Activated B cell treated with CpG ODN at 0.5 μM for 24 hours (primary cell): ENCODE measurements at places on chromosomes 1 and 21. TPM values are rescaled to one million over a fixed set of nuclear protein-coding genes. Genes with fewer than 3 reads are reported as not detected.
A peak's percentile ranks its signal among the peaks of the same experiment; 100 is the strongest.

The ADPRS gene
- total RNA-seq, result 23.0 and 23.9 TPM in 2 replicates

The SLC16A4 gene
- total RNA-seq, result 0.89 and 1.3 TPM in 2 replicates

DNA sequence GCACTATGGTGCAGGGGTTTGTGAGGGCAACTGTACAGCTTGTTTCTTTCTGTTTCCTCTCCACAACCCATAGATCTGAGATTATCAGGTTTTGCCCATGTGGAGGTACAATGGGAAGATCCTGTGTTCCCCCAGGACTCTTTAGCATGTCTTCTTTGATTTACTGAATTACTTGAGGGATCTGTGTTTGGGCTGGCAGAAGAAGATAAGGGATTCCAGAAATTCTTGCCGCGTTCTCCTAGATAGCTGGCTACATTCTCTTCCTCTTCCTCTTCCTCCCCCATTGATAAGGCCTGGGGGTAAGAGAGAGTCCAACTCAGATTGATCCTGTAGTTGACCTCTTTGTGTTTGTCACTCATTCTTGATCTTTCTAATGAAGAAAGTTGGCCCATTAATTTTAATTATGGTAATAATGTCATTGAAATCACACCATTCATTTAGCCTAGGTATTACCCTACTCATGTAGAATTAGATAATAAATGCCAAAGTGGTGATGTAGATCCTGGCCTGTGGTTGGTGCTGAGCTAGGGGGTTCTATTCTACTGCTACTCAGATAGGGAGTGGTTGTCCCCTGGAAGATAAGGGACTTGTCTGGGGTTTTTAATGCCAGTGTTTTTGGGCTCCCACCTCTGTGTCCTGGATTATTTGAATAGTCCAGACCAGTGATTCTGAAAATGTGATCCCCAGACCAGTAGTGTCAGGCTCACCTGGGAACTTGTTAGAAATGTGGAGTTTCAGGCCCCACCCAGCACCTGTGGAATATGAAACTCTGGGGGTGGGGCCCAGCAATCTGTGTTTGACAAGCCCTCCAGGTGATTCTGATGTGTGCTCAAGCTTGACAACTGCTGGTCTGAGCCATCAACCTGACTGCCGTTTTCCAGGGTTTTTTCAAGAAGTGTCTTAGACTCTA, 122.2 kb downstream of the NOS1AP start:
- H3K27ac ChIP-seq, result no peak overlapping the region
- H3K27me3 ChIP-seq, result peaks cover 8% of the 10 kb centered on the region
- H3K36me3 ChIP-seq, result no peaks in the 10 kb centered on the region
- no peak for DNase-seq
- H3K4me3 ChIP-seq, result no peak overlapping the region

DNA sequence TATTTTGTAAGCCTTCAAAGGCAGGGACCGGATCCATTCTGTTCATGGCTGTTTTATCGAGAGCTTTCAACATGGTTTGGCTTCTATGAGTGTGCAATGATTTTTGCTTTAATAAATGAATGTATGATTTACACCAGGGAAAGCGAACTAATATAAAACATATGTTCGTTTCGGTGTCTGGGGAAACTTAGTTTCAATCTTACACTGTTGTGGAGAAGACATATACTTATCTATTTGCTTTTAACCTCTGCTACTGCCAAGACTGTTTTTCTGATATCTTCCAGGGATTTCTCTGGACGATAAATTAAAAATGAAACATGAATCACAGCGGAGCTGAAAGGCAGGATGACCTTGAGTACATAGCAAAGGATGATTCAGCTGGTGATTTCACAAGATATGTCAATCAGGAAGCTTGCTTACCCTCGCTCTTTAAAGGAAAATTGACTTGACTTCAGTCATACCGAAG, 14.7 kb upstream of the CYYR1 start:
- H3K4me3 ChIP-seq, result no peak overlapping the region
- H3K27me3 ChIP-seq, result no peaks in the 10 kb centered on the region
- no peaks in the 10 kb centered on the region for H3K4me1 ChIP-seq
- no peaks in the 10 kb centered on the region for H3K36me3 ChIP-seq
- H3K27ac ChIP-seq, result no peak overlapping the region
- no peak for DNase-seq

DNA sequence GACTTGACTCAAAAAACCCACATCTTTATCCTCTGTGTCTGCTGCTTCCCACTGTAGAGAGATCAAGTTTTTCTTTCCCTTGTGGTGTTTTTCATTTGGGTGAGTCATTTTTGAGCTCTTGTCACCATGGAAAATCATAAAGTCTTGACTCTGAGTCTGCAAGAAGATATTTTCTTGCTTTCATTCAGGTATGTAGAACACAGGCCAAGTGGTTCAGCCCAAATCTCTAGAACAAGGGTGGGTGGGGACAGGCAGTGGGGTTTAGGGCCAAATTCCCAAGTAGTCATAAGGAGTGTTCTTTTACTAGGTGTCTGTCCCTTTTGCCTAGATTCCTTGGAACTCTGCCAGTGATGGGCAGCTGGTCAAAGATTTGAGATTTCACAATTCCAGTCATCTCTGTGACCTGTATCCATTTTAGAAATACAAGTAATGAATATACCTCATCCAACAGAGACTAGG, 21.5 kb upstream of the ARHGAP29 start:
- no peak overlapping the region for H3K27ac ChIP-seq
- no peaks in the 10 kb centered on the region for H3K36me3 ChIP-seq
- peaks cover 1% of the 10 kb centered on the region for H3K27me3 ChIP-seq
- no peak overlapping the region for H3K4me3 ChIP-seq
- DNase-seq, result no peak

The RBBP5 gene
- total RNA-seq, result 16.3 and 19.7 TPM in 2 replicates

The CLDN17 gene
- total RNA-seq, result not detected in 2 replicates

- H3K36me3 ChIP-seq, result peaks cover 18% of the 10 kb centered on the region
- H3K27me3 ChIP-seq, result no peaks in the 10 kb centered on the region
- peak overlapping the region; percentile 90 for H3K4me3 ChIP-seq
- H3K27ac ChIP-seq, result peak overlapping the region; percentile 84
- DNase-seq, result no peak
Measured at GRCh38 chr1:172442843-172443565, 865 bp downstream of the PIGC start.

- H3K27ac ChIP-seq, result no peak overlapping the region
- H3K27me3 ChIP-seq, result no peaks in the 10 kb centered on the region
- H3K4me3 ChIP-seq, result no peak overlapping the region
- H3K4me1 ChIP-seq, result peaks cover 46% of the 10 kb centered on the region
- no peak for DNase-seq
- H3K36me3 ChIP-seq, result no peaks in the 10 kb centered on the region
Measured at GRCh38 chr1:93620841-93621210, 60.8 kb downstream of the BCAR3 start.

- no peaks in the 10 kb centered on the region for H3K27me3 ChIP-seq
- peaks cover 38% of the 10 kb centered on the region for H3K36me3 ChIP-seq
- H3K4me1 ChIP-seq, result no peaks in the 10 kb centered on the region
- H3K27ac ChIP-seq, result no peak overlapping the region
- no peak for DNase-seq
Measured at GRCh38 chr21:26050857-26051256, 119.7 kb downstream of the APP start.

DNA sequence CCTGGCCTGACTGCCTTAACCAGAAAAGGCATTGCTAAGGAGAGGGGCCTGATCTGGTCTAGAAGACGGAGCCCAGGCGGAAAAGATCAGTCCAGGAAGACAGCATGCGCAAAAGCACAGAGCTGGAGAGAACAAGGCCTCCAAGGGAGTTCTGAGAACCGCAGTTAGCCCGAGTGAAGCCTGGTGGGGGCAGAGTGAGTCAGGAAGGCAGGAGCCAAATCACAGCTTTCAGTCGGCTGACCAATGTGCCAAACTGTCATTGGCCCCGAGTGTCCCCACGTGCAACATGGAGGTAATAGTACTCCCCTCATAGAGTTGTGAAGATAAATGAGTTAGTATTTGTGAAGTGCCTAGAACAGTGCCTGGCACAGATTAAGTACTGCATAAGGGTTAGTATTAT, 1.2 kb upstream of the TSPAN2 start:
- H3K4me1 ChIP-seq, result peaks cover 11% of the 10 kb centered on the region
- no peaks in the 10 kb centered on the region for H3K36me3 ChIP-seq
- DNase-seq, result no peak
- H3K27ac ChIP-seq, result no peak overlapping the region
- H3K4me3 ChIP-seq, result peak overlapping the region; percentile 86

- no peaks in the 10 kb centered on the region for H3K36me3 ChIP-seq
- H3K4me1 ChIP-seq, result peaks cover 6% of the 10 kb centered on the region
- peak; percentile 72 for DNase-seq
Measured at GRCh38 chr1:206864939-206865671, at the start of gene IL20. Gene IL20 (plus strand): TSS chr1:206865623. CDS start chr1:206865853, 230 bp downstream.

- H3K27me3 ChIP-seq, result peaks cover 18% of the 10 kb centered on the region
- H3K27ac ChIP-seq, result no peak overlapping the region
- no peak for DNase-seq
Measured at GRCh38 chr1:13996334-13996733, 296.3 kb downstream of the PRDM2 start.

DNA sequence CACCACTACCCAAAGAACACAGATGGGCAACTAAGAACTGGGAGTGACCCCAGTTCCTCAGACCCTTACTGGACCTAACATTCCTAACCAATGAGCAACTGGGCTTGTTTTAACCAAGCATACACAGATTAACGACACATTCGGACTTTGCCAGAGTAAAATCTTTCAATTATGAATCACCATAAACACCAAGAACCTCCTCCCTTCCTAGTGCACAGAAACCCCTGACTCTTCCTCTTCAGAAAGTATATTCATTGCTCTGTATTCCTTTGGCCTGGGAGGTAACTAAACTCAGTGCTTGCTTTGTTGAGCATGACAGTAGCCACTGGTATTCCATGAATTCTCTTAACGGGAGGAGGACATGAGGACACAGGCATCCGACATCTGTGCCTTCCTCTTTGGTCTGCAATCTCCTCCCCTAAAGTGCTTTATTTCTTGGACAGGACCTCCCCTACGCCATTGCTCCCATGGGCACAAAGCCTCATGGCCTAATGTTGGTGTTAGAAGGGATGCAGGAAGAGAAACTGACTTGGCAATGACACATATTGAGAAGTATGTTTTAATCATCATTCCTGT, 42.7 kb downstream of the SEC16B start:
- DNase-seq, result no peak
- H3K4me3 ChIP-seq, result no peak overlapping the region
- H3K27ac ChIP-seq, result no peak overlapping the region
- no peaks in the 10 kb centered on the region for H3K36me3 ChIP-seq

GRCh38 chr1:14760780-14761179, 162.3 kb downstream of the KAZN start:
- H3K27ac ChIP-seq, result no peak overlapping the region
- peaks cover 14% of the 10 kb centered on the region for H3K27me3 ChIP-seq
- H3K4me1 ChIP-seq, result no peaks in the 10 kb centered on the region
- no peak overlapping the region for H3K4me3 ChIP-seq

DNA sequence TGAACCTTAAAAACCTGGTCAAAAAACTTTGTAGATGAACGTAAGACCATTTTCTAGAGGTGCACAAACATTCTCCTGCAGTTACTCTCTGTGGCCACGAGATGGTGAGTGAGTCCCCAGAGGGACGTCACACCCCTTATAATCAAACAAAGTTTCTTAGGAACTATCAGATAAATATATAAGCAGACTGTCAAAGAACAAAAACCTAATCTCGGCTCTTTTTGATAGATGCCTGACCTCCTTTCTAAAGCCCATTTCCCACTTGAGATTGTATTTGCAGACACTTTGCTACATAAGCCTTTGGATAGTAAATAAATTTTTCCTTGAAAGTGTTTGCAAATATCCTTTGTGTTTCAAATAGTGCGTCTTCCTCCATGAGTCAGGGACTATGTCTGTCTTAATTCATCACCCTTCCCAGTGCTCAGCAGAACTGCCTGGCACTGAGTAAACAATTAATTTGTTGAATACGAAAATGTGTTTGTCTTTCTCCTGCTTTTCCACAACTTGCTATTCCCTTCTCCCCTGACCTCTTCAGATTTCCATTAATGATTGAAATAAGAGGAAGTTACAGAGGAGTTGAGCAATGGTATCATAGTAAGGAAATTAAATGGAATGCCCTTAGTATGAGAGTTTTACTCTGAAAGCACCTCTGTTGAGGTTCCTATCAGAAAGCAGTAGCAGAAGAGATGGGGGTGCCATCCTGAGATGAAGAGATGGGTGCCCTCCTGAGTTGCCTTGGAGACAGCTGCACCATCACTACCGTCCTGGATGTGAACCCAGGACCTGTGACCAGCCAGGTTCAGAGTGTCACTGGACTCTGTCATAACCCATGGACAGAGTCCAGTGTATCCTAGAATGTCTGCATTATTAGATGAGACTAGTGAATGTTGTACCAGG, 57.8 kb upstream of the RAVER2 start:
- no peak overlapping the region for H3K27ac ChIP-seq
- DNase-seq, result no peak
- H3K4me3 ChIP-seq, result no peak overlapping the region
- H3K27me3 ChIP-seq, result no peaks in the 10 kb centered on the region

DNA sequence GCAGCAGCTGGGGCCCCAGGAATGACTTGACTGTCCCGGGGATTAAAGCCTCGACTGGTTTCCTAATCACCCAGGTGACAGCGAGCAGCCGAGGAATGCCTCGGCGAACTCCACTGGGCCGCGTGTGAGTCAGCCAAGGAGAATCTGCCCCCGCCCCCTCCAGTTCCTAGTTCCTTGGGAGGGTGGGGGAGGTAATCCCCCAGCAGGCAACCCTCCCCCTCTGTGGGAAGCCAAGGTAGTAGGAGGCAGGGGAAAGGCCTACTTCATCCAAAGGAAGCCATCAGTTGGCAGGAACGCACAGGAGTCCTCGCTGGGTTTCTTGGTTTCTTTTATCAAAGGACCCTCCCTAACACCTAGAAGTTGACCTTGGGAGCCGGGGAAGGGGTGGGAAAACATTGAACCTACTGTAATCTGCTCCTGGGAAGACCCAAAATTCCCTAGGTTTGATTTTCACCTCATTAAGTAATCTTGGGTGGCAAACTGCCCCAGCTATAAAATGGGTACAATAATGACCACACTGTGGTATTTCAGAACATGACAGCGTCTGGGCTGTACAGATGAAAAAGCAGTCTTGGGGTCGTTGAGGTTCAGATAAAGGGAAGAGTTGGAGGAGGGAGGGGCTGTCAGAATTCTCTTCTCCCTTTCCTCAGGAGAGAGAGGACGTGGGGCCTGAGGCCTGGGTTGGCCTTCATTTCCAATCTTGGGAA, 1.4 kb downstream of the TENT5B start:
- H3K4me1 ChIP-seq, result peaks cover 17% of the 10 kb centered on the region
- H3K36me3 ChIP-seq, result no peaks in the 10 kb centered on the region
- H3K27ac ChIP-seq, result no peak overlapping the region
- no peak overlapping the region for H3K4me3 ChIP-seq
- H3K27me3 ChIP-seq, result peaks cover 9% of the 10 kb centered on the region

- H3K4me3 ChIP-seq, result peak overlapping the region; percentile 84
- DNase-seq, result peak; percentile 44
- no peaks in the 10 kb centered on the region for H3K27me3 ChIP-seq
- H3K36me3 ChIP-seq, result no peaks in the 10 kb centered on the region
Measured at GRCh38 chr1:160400646-160401486, 502 bp downstream of the VANGL2 start.

The TBX15 gene
- 0.09 and 0.15 TPM in 2 replicates for total RNA-seq

The SLFNL1 gene
- total RNA-seq, result 0.39 and 0.47 TPM in 2 replicates
